ENCODE measurements at places on chromosomes 1 and 21.

DNA sequence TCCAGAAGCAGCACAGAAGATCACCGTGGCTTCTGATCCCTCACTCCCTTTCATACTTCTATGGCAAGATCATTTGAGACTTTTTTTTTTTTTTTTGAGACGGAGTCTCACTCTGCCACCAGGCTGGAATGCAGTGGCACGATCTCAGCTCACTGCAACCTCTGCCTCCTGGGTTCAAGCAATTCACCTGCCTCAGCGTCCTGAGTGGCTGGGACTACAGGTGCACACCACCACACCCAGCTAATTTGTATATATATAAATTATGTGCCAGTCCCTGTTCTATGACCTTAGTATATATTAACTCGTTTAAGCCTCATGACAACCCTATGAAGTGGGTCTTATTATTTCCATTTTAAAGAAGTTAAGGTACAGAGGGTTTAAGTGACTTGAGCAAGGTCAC, 298.5 kb downstream of the VAV3 start:
- no peaks in the 10 kb centered on the region for H3K4me1 ChIP-seq
- H3K27ac ChIP-seq, result no peak overlapping the region
- no peaks in the 10 kb centered on the region for H3K36me3 ChIP-seq

DNA sequence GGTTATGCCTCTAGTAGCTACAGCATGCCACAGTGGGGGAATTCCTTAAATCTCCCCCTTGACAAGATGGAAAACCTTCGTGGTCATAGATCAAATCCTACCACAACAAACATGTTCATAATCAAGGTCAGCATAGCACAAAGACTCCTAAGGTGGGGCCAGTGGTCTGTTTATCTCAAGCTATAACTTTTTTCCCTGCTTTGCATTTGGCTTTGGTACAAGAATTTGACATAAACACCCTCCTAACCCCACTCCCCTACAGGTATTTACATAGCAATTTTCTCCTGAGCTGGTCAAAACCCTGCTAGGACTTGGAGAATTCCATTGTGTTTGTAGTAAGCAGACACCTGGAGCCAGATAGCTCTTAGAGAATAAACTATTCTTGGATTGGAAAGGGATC, 58.5 kb downstream of the HIVEP3 start:
- H3K27ac ChIP-seq, result no peak overlapping the region
- no peak overlapping the region for H3K4me3 ChIP-seq
- H3K4me1 ChIP-seq, result peaks cover 12% of the 10 kb centered on the region

GRCh38 chr1:46522184-46522968, 29.1 kb downstream of the KNCN start:
- no peaks in the 10 kb centered on the region for H3K36me3 ChIP-seq
- DNase-seq, result no peak
- H3K27me3 ChIP-seq, result peaks cover 25% of the 10 kb centered on the region
- no peaks in the 10 kb centered on the region for H3K4me1 ChIP-seq

GRCh38 chr1:74952786-74953185, 181.4 kb upstream of the LHX8 start:
- H3K4me3 ChIP-seq, result no peak overlapping the region
- DNase-seq, result no peak
- H3K36me3 ChIP-seq, result no peaks in the 10 kb centered on the region
- H3K27me3 ChIP-seq, result no peaks in the 10 kb centered on the region
- no peak overlapping the region for H3K27ac ChIP-seq

DNA sequence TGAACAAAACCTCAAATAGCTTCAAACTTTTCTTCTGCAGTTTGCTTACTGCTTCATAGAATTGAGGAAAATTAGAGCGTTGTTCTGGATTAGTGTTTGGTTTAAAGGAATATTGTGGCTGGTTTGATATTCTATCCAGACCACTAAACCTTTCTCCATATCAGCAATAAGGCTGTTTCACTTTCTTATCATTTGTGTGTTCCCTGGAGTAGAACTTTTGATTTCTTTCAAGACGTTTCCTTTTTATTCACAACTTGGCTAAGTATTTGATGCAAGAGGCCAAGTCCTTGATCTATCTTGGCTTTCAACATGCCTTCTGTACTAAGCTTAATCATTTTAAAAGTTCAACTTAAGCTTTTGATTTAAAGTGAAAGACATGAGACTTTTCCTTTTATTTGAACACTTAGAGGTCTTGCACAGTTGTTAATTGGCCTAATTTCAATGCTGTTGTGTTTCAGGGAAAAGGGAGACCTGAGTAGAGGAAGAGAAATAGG, 359.1 kb downstream of the S1PR1 start:
- H3K4me1 ChIP-seq, result no peaks in the 10 kb centered on the region
- DNase-seq, result no peak
- H3K4me3 ChIP-seq, result no peak overlapping the region
- H3K27ac ChIP-seq, result no peak overlapping the region
- H3K27me3 ChIP-seq, result peaks cover 9% of the 10 kb centered on the region
- no peaks in the 10 kb centered on the region for H3K36me3 ChIP-seq

GRCh38 chr21:28975397-28975796, 17.3 kb downstream of the LTN1 start:
- peaks cover 14% of the 10 kb centered on the region for H3K4me1 ChIP-seq
- no peak overlapping the region for H3K4me3 ChIP-seq
- H3K36me3 ChIP-seq, result peaks cover 55% of the 10 kb centered on the region

GRCh38 chr1:113325022-113325421, 65.3 kb upstream of the MAGI3 start:
- no peak for DNase-seq
- H3K36me3 ChIP-seq, result no peaks in the 10 kb centered on the region
- no peak overlapping the region for H3K27ac ChIP-seq
- no peak overlapping the region for H3K4me3 ChIP-seq
- no peaks in the 10 kb centered on the region for H3K27me3 ChIP-seq
- H3K4me1 ChIP-seq, result no peaks in the 10 kb centered on the region

DNA sequence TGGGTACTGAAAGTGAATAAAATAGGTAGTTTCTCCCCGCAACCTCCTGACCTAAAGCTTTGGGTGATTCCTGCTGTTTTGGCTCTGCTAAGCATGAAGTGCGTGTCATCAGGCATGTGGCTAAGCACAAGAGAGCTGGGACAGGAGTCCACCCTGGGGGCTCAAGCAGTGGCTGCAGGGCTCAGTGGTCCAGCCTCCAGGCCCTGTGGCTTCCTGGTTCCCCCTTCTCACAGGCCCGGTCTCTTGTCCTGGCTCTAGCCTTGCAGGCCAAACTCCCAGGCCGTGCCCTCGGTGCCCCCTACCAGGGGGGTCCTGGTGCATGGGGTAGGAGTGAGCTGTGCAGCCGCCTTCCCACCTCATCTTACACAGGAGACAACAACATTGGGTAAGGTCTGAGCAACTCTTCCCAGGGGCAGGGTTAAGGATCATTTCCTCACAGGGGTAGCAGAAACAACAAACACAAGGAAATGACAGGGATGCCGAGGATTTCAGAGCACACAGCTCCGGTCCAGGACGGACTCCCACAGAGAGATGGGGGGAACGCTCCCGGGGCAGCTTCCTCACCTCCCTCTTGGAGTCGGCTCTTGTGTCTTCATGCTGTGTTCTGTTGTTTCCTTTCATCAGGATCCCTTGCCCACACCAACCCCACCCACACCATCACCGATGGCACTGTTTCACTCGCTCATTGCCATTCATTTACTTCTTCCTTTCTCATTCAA, 19.8 kb upstream of the SLC2A1 start:
- no peaks in the 10 kb centered on the region for H3K27me3 ChIP-seq
- H3K4me3 ChIP-seq, result no peak overlapping the region
- peaks cover 3% of the 10 kb centered on the region for H3K36me3 ChIP-seq
- no peaks in the 10 kb centered on the region for H3K4me1 ChIP-seq
- H3K27ac ChIP-seq, result no peak overlapping the region
- no peak for DNase-seq

DNA sequence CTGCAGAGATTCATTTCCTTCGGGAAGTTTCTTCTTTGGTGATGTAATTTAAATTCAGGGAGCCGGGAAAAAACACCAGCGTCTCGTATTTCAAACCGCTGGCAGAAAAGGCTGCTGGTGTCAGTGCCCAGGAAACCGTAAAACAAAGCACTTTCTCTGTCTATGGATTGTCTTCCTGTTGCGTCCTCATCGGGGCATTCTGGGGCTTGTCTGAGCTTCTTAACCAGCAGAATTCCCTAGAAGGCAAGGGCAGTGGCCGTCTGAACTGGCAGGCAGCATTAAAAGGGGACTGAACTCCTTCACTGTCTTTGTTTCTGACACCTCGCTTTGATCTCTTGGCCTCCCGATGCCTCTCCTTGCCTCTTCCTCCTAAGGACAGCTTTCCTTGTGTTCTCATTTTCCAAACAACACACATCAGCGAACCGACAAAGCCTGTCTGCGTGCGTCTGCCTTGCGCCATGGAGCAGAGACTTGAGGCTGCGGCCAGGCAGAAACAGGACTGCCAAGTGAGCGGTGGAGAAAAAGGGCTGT, 391.6 kb upstream of the VAMP3 start:
- no peak for DNase-seq
- H3K36me3 ChIP-seq, result no peaks in the 10 kb centered on the region
- no peak overlapping the region for H3K4me3 ChIP-seq
- H3K4me1 ChIP-seq, result no peaks in the 10 kb centered on the region

DNA sequence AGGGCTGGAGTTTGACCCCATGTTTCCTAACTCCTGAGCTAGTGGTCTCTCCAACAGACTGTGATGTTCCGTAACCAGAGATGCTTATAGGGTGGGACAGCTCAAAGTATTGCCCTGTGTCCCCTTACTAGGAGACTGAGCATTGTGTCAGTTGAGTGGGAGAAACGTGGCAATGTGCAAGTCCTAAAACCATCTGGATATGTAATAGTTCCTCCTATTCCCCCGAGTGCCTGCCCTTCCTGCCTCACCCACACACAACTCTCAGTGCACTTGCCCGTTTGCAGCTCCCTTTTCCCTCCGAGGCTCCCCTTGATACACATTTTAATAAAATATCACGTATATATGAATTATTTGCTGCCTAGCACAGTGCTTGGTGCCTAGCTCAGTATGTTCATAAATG, 3.4 kb downstream of the PIGV start:
- H3K4me3 ChIP-seq, result peak overlapping the region; percentile 9
- peaks cover 52% of the 10 kb centered on the region for H3K4me1 ChIP-seq
- peaks cover 62% of the 10 kb centered on the region for H3K36me3 ChIP-seq
- H3K27ac ChIP-seq, result peak overlapping the region; percentile 100
- H3K27me3 ChIP-seq, result no peaks in the 10 kb centered on the region
- no peak for DNase-seq

- H3K27ac ChIP-seq, result no peak overlapping the region
- H3K4me3 ChIP-seq, result no peak overlapping the region
- H3K36me3 ChIP-seq, result peaks cover 5% of the 10 kb centered on the region
- no peaks in the 10 kb centered on the region for H3K27me3 ChIP-seq
These were observed 6.9 kb downstream of the ADGRB2 start for GRCh38 chr1:31757204-31757679.

- H3K27ac ChIP-seq, result peak overlapping the region; percentile 98
- H3K27me3 ChIP-seq, result no peaks in the 10 kb centered on the region
- peak overlapping the region; percentile 92 for H3K4me3 ChIP-seq
These were observed 3.0 kb downstream of the ZC3H12A start for GRCh38 chr1:37477198-37477931.

- no peak overlapping the region for H3K27ac ChIP-seq
- peaks cover 3% of the 10 kb centered on the region for H3K36me3 ChIP-seq
- H3K27me3 ChIP-seq, result no peaks in the 10 kb centered on the region
- DNase-seq, result no peak
- H3K4me1 ChIP-seq, result no peaks in the 10 kb centered on the region
These were observed 22.0 kb downstream of the CC2D1B start for GRCh38 chr1:52343979-52344378.

DNA sequence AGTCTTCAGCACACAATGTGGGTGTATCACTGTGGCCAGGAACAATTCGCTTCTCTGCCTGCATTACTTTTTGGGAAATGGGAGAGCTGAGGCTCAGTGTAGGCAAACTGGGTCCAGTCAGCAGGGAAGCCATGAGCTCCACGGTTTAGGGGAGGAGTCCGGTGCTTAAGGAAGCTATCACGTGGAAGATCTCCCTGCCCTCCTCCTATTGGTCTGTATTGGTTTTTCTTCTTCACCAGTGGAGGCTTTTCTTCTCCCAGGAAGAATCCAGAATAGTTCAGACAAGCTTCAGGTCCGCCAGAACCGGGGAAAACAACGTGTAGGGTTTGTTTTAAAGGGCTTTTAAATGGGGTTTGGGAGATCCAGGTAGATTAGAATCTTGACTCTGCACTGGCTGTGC, 156.2 kb upstream of the CAMK1G start:
- H3K4me1 ChIP-seq, result no peaks in the 10 kb centered on the region
- no peak overlapping the region for H3K27ac ChIP-seq
- no peak for DNase-seq

DNA sequence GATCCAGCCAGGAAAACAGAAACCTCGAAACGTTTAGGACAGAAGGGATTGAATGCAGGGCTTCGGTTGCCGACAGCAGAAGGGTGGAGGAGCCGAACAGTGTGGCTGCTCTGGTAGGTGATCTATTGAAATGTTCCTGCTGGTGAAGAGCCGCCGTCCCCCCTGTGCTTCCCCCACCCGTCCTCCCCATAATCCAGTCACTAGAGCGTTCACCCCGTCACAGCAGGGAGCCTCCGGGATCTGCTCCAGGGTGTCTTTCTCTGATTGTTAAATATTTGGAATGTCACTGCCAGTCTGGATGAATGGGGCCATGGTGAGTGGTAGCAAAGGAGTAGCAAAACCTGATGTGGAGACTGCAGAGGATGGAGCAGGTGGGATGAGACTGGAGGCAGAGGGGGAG, 255.1 kb upstream of the CSF3R start:
- no peaks in the 10 kb centered on the region for H3K36me3 ChIP-seq
- H3K27me3 ChIP-seq, result peaks cover 97% of the 10 kb centered on the region
- no peak for DNase-seq
- H3K4me3 ChIP-seq, result no peak overlapping the region

GRCh38 chr1:115242543-115242942, 95.5 kb downstream of the NGF start:
- no peaks in the 10 kb centered on the region for H3K36me3 ChIP-seq
- no peak overlapping the region for H3K27ac ChIP-seq
- H3K27me3 ChIP-seq, result peaks cover 38% of the 10 kb centered on the region
- DNase-seq, result no peak
- no peaks in the 10 kb centered on the region for H3K4me1 ChIP-seq

Data from effector memory CD8-positive, alpha-beta T cell (primary cell).